NT2/D1 (cell line): ENCODE measurements at places on chromosomes 1 and 21.

DNA sequence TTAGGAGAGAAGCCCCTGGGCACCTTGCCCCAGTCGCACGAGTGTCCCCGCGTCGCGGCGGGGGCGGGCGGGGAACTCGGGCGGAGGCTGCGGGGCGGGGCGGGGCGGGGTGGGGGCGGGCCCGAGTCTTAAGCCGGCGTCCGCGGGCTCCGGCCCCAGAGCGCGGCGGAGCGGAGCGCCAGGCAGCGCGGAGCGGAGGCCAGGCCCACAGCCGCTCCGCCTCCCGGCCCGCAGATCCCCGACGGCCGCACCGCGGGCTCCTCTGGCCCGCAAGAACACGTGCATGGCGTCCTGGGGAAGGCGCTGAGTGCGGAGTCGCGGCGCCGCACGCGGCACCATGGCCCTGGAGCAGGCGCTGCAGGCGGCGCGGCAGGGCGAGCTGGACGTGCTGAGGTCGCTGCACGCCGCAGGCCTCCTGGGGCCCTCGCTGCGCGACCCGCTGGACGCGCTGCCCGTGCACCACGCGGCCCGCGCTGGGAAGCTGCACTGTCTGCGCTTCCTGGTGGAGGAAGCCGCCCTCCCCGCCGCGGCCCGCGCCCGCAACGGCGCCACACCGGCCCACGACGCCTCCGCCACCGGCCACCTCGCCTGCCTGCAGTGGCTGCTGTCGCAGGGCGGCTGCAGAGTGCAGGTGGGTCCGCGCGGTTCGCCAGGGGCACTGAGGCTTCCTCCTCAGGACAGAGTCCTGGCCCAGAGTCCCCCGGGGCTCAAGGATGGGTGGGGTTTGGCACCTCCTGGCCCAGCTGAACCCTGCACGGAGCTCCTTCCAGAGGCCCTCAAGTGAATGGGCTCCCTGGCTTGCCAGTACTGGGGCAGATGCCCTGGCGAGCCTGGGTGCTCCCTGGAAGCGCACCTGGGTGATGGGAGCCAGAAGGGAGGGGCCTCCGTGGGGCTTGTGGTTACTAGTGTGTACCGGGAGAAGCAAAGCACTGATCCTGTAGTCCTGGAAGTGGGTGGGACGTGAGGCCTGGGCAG, at the start of gene ESPN:
ESPN (plus strand) TSS at position 158 of the 975 bp plus-strand sequence; CDS start at position 338, 180 bp downstream.
- DNase-seq = no peak

- DNase-seq = no peak
Measured at GRCh38 chr1:53316766-53317581, 10.9 kb downstream of the LRP8 start.

- no peak for DNase-seq
Measured at GRCh38 chr1:194289569-194290266, 1103.3 kb upstream of the B3GALT2 start.

- no peak for DNase-seq
Measured at GRCh38 chr1:21568809-21569385, 59.7 kb downstream of the ALPL start.

GRCh38 chr1:161046605-161047228, 940 bp upstream of the USF1 start:
- no peak for DNase-seq

GRCh38 chr21:42423197-42423675, 19.5 kb downstream of the UBASH3A start:
- DNase-seq = no peak

DNA sequence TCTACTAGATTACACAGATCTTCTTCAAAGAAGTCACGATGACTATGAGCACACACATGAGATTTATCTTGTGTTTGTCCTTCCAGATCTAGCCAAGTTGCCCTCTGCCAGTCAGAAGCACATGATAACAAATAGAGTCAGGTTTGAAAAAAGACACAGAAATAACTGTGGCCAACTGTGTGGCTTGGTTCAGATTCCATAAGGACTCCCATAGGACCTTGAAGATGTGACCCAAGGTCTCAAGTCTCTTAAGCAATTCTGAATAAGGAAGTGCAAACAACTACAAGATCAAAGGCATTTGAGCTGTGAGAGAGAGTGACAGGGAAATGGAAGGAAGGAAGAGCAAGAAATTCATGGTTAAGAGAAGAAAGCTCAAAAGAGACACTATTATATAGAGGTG, 194.0 kb downstream of the PLPP3 start:
- no peak for DNase-seq
